ENCODE measurements at places on chromosomes 16 and 17. TPM values are rescaled to one million over a fixed set of nuclear protein-coding genes. Genes with fewer than 3 reads are reported as not detected.

- peaks cover 97% of the 10 kb centered on the region for H3K4me1 ChIP-seq
- no peaks in the 10 kb centered on the region for H3K36me3 ChIP-seq
Measured at GRCh38 chr17:50217591-50217990, 16.2 kb upstream of the COL1A1 start.

GRCh38 chr17:73952082-73952479 is 251.4 kb upstream of the RPL38 start:
- no peak for DNase-seq
- peaks cover 3% of the 10 kb centered on the region for H3K4me1 ChIP-seq
- peaks cover 16% of the 10 kb centered on the region for H3K27me3 ChIP-seq
- no peaks in the 10 kb centered on the region for H3K36me3 ChIP-seq
- no peak overlapping the region for H3K27ac ChIP-seq

TMIGD1 gene
- not detected for total RNA-seq

FOXN1 gene
- total RNA-seq, result not detected

CACNA1G gene
- total RNA-seq, result 0.11 TPM
